ENCODE measurements at places on chromosomes 5 and 9.

GRCh38 chr9:79975621-79976256 is 404.0 kb downstream of the TLE4 start:
- no peak for DNase-seq

DNA sequence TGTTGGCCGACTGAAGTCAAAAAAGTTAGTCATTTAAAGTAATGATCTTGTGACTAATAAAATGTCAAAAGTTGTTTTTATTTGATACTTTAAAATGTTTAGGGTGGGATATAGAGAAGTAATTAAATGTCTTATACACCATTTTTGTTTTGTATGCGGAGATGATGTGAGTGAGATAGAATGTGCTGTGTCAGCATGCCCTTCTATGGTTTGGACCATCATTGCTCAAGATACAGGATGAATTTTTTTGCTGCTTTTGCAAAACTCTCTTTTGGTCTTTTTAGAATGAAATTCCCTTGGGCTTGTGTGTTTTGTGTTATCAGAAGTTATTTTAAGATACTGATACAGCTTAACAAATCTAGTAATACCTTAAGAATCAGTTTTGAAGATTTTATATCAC is 12.5 kb downstream of the SRFBP1 start:
- no peak for DNase-seq

DNA sequence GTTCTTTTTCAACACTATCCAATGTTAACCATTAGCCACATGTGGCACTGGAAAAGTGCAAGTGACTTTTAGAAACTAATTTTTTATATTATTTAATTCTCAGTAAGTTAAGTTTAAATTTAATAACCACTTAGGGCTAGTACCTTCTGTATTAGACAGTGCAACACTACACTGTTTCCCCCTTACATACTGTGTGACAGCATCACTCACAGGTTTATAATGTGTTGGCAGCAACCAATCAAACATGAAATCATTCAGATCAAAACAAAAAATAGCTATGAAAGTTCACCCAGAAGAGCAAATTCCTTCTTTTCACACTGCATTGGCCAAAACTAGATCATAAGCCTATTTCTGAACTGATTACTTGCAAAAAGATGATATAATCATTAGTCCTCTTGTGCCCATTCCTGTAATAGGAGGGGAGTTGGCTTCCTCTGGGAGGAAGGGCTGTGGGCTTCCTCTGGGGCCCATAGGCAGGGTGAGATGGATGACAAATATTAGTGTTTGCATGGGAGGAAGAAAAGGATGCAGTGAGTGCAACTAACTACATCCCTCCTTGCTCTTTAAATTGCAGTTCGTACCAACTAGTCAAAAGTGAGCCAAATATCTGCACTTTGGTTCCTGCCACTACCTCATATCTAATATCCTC is 708.1 kb upstream of the RGMB start:
- DNase-seq: no peak

DNA sequence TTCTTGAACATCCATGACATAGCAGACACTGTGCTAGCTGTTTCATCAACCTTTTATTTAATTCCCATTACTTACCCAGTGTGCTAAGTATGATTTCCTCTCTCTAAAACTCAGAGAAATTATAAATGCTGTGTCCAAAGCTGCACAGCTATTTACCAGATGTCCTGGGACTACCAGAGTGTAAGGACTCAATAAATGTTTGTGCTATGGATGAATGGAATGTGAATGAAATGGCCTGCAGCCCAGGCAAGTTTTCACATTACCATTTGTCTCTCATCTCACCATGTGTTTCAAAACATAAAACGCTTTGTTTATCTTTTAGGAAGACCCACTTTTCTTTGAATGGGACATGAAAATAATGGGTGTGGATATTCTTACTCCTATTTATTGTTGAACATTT is 96.2 kb downstream of the ARHGEF28 start:
- no peak for DNase-seq

DNA sequence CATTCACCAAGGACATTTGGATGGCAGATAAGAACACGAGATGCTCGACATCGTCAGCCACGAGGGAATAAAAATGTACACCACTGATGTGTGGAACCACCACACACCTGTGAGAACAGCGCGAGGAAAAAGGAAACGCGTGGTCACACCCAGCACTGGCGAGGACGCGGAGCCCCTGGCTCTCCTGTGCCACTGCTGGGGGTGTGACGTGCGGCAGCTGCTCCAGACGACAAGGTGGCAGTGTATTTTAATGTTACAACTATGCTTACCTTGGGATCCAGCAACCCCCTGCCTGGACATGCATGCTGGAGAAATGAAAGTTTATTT is 13.6 kb upstream of the CEP72 start:
- no peak for DNase-seq

All from HL-60 (cell line).